ENCODE measurements at places on chromosomes 11 and 22.

DNA sequence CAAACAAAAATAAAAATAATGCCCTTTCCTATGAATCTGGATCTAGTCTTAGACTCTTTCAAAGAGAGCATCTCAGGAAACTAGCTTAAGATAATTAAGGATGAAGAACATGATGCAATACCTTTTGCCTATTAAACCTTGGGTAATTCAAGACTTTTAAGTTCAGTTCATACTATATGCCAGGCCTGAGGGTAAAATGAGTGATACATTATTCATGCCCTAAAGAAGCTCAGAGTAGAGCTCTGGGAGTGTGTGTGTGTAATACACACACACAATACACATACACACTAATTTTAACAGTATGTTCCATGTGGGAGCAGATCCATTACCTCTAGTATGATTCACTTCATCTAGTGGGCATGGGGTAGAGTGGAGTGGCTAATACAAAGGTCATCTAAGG, 651.4 kb upstream of the CHORDC1 start:
- no peak for DNase-seq

- DNase-seq, result no peak
These were observed 709 bp downstream of the MRGPRX4 start for GRCh38 chr11:18173225-18173866.

- DNase-seq, result no peak
These were observed 46.6 kb upstream of the MMP7 start for GRCh38 chr11:102577182-102577581.

- DNase-seq, result no peak
These were observed 20.8 kb upstream of the GAB2 start for GRCh38 chr11:78438298-78438975.

GRCh38 chr11:110434952-110435779, 5.4 kb downstream of the FDX1 start:
- DNase-seq, result no peak
